ENCODE measurements at places on chromosomes 1 and 21. TPM values are rescaled to one million over a fixed set of nuclear protein-coding genes. Genes with fewer than 3 reads are reported as not detected.

GRCh38 chr1:101382135-101382534 is 145.3 kb downstream of the S1PR1 start:
- DNase-seq: peak; percentile 16

DNA sequence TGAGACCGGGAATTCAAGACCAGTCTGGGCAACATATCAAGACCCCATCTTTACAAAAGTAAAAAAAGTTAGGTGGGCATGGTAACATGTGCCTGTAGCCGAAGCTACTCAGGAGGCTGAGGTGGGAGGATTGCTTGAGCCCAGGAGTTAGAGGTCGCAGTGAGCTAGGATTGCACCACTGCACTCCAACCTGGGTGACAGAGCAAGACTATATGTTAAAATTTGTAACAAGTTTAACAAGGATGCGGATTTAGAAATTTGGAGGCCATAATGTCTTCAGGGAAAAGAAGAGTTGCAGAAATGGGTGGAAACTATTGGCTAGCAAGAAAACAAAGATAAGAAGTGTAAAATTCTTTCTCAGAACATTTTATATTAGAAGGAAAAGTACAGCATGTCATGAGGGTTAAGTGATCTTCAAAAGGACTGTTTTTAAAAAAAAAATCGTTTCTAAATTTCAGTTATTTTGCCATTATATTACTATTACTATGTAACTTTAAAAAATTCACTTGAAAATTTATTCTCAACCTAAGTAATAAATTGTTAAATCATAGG is 17.6 kb downstream of the SOAT1 start:
- no peak for DNase-seq

DNA sequence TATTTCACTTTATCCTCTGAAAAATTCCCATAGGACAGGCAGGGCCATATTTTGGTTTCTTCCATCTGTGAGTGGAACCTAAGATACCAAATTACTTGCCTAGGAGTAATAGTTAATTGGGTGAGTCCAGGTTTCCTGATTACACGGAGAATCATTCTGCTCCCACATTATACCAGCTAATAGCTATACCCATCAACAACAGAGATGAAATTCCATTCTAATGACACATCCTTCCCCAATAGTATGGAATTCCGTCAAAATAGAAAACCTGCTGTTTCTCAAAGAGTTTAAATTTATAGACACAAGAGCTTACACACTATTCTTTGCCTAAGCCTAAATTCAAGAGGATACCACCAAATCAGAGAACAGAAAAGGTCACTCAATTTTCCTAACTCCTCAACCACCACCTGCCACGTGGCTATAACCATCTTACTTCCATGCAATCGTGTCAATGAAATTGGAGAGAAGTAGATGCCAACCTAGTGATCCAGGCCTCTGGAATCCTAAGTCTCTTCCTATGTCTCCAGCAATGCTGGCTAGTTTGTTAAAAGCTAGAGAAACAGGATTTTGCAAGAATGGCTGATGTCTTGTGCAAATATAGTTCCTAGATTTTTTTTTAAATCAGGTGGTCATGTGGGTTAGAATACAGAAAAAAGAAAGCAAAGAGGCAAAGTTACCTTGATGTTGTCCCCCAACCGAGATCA is 6.2 kb downstream of the PPT1 start:
- DNase-seq: no peak

GRCh38 chr1:187046293-187046692 is 217.5 kb downstream of the PLA2G4A start:
- DNase-seq: no peak

DNA sequence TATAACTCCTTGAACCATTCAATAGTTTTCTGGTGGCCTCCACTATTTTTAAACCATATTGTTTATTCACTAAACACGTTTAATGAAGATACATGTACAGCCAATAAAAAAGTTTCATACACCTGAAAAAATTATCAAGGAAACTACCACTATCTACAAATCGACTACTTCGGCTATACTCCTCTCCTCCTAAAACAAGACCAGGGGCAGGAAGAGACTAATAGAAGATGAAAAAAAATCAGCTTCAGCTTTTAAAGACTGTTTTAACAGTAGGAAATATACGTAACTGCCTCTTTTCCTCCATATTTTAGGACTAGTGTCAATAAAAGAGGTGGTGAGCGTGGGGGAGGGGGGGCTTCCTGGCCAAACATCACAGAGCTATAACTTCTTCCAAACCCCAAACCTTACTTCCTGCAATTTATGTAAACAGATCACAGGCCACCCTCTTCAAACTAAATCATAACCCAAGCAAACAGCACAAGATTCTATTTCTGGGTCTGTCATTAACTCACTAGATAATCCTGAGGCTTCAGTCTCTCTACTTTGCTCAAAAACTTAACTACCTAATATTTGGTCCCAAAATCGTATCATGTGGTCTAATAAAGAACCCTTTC is 15.1 kb downstream of the FOXJ3 start:
- peak; percentile 33 for DNase-seq

- DNase-seq: peak; percentile 78
Observed at GRCh38 chr1:117591252-117591651, 14.6 kb upstream of the TENT5C start.

- peak; percentile 87 for DNase-seq
Observed at GRCh38 chr21:43585924-43586413, 73.3 kb downstream of the HSF2BP start.

Gene SPRR2F
- total RNA-seq: not detected

Gene FAM177B
- total RNA-seq: not detected

Data from stomach (tissue), 19 donors.